ENCODE measurements at places on chromosomes 2 and 18. TPM values are rescaled to one million over a fixed set of nuclear protein-coding genes. Genes with fewer than 3 reads are reported as not detected.

CFC1 gene
- not detected for total RNA-seq

GBX2 gene
- total RNA-seq = 0.78 TPM

DCC gene
- total RNA-seq = under 0.01 TPM

SERPINB4 gene
- total RNA-seq = 0.64 TPM

RASGRP3 gene
- 1.9 TPM for total RNA-seq

SLC14A1 gene
- total RNA-seq = not detected

CD8B2 gene
- total RNA-seq = not detected

PROKR1 gene
- total RNA-seq = 0.13 TPM

ANKRD62 gene
- total RNA-seq = not detected

TAF4B gene
- 3.0 TPM for total RNA-seq

MYO5B gene
- 2.3 TPM for total RNA-seq

MEP1B gene
- total RNA-seq = not detected

TUBB8B gene
- not detected for total RNA-seq

MC5R gene
- not detected for total RNA-seq

TRIM54 gene
- total RNA-seq = 0.24 TPM

CKAP2L gene
- total RNA-seq = 19.4 TPM

IL36RN gene
- total RNA-seq = not detected

STK25 gene
- 170 TPM for total RNA-seq

MYO3B gene
- total RNA-seq = not detected

TBR1 gene
- under 0.01 TPM for total RNA-seq

SERPINB10 gene
- not detected for total RNA-seq

ST8SIA5 gene
- 0.24 TPM for total RNA-seq

DNAJC5G gene
- total RNA-seq = not detected

C1QL2 gene
- not detected for total RNA-seq

BOLL gene
- 0.08 TPM for total RNA-seq

CROCC2 gene
- not detected for total RNA-seq

MERTK gene
- total RNA-seq = 2.7 TPM

KLF11 gene
- 5.7 TPM for total RNA-seq

RAB27B gene
- total RNA-seq = 7.5 TPM

UGT1A3 gene
- total RNA-seq = not detected

HOXD12 gene
- total RNA-seq = not detected

CSRNP3 gene
- 1.0 TPM for total RNA-seq

DHRS9 gene
- 0.65 TPM for total RNA-seq

DSC1 gene
- not detected for total RNA-seq

ALPG gene
- not detected for total RNA-seq

VAMP5 gene
- total RNA-seq = 63.6 TPM

ABCB11 gene
- total RNA-seq = not detected
